ENCODE measurements at places on chromosomes 3 and 15. TPM values are rescaled to one million over a fixed set of nuclear protein-coding genes. Genes with fewer than 3 reads are reported as not detected.

The SPESP1 gene
- polyA plus RNA-seq = 1.2 TPM

The CPEB1 gene
- polyA plus RNA-seq = 0.41 TPM

The TEX9 gene
- 2.9 TPM for polyA plus RNA-seq

The ATP13A3 gene
- 12.2 TPM for polyA plus RNA-seq

The TUSC7 gene
- not detected for polyA plus RNA-seq

The MYO1E gene
- polyA plus RNA-seq = 43.3 TPM

The A4GNT gene
- polyA plus RNA-seq = not detected

The DLEC1 gene
- polyA plus RNA-seq = 0.16 TPM

The IQCB1 gene
- polyA plus RNA-seq = 12.2 TPM

The SLC9C1 gene
- not detected for polyA plus RNA-seq

The CLSTN2 gene
- 0.20 TPM for polyA plus RNA-seq

The ADAMTS9 gene
- 3.3 TPM for polyA plus RNA-seq

The CCR8 gene
- not detected for polyA plus RNA-seq

The GSK3B gene
- polyA plus RNA-seq = 12.0 TPM

The SAMMSON gene
- polyA plus RNA-seq = 0.47 TPM

The ACKR2 gene
- polyA plus RNA-seq = 0.75 TPM

The KLF15 gene
- polyA plus RNA-seq = 5.0 TPM

The EPHA3 gene
- polyA plus RNA-seq = 0.18 TPM

The AADACL2 gene
- polyA plus RNA-seq = 0.12 TPM

The MYH15 gene
- polyA plus RNA-seq = 0.02 TPM

The DNAH1 gene
- 2.4 TPM for polyA plus RNA-seq

The GHSR gene
- not detected for polyA plus RNA-seq

The LMAN1L gene
- 0.61 TPM for polyA plus RNA-seq

Measured in esophagus (tissue), 2 donors.